ENCODE measurements at places on chromosomes 7 and 10.
A peak's percentile ranks its signal among the peaks of the same experiment; 100 is the strongest.

- peak; percentile 54 for DNase-seq
Observed at GRCh38 chr7:129958643-129959470, 6.1 kb upstream of the UBE2H start.

- DNase-seq, result no peak
Observed at GRCh38 chr7:130944997-130945396, 211.0 kb upstream of the KLF14 start.

GRCh38 chr7:98202367-98203195 is 8.7 kb upstream of the BHLHA15 start:
- peak; percentile 65 for DNase-seq

DNA sequence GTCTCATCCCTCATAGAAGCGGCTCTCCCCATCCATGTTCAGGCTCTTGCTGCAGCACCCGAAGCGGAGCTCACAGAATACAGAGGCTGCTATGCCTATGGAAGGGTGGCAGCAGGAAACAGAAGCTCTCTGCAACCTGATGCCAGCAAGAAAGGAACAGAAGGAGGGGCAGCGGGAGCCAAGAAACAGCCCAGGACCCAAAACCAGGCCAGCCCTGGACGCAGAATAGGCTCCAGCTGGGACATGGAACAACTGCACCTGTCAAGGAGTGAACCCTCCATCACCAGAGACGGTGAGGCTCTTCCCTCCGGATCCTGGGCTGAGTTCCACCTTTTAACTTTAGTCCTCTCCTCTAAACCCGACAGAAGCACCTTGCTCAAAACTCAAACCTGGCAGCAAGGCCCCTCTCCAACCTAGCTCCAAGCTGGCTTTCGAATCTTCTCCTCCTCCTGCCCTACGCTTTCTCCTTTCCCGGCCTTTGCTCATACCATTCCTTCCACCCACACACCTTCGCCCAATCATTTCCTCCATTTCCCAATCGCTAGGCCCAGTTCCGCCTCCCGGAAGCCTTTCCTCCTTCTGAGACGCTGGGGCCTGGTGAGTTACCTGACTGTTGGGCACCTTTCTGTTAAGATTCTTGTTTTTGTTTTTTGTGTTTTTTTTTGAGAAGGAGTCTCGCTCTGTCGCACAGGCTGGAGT is 122.8 kb upstream of the ZNF92 start:
- no peak for DNase-seq

DNA sequence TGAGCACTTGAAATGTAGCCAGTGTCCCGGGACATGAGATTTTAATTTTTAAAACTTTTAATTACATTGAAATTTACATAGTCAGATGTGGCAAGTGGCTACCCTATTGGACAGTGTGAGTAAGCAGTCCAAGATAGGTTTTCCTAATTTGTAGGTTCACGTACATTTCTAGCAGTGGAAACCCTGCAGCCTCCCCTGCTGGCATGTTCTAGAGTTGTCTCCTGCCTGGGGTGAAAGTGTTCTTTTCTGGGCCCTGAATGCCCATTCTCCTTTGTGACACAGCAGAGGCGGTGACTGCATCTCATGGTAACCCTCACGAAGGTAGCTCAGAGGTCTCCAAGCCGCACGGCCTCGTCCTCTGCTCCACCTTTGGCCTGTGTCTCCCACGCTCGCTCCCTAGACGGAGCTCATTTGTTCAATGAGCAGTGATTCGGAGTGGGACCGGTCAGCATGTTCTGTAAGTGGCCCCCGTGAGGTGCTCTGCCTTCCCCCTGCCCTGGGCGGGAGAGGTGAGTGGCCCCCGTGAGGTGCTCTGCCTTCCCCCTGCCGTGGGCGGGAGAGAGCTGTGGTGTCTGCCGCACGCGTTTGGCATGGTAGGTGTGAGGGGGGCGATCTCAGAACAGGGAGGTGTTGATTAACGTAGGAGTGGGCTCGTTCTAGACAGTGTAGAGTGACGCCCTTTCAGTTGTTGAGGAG is 18.0 kb downstream of the WDR37 start:
- DNase-seq, result no peak
